CD4-positive, alpha-beta T cell treated with Interleukin-2 at 100 ng/mL for 4 hours (primary cell): ENCODE measurements at places on chromosomes 3 and 15.
A peak's percentile ranks its signal among the peaks of the same experiment; 100 is the strongest.

- no peak for DNase-seq
These were observed 66.0 kb downstream of the DCLK3 start for GRCh38 chr3:36698314-36698713.

- DNase-seq = peak; percentile 40
These were observed 62.8 kb downstream of the ISG20 start for GRCh38 chr15:88701561-88702095.

DNA sequence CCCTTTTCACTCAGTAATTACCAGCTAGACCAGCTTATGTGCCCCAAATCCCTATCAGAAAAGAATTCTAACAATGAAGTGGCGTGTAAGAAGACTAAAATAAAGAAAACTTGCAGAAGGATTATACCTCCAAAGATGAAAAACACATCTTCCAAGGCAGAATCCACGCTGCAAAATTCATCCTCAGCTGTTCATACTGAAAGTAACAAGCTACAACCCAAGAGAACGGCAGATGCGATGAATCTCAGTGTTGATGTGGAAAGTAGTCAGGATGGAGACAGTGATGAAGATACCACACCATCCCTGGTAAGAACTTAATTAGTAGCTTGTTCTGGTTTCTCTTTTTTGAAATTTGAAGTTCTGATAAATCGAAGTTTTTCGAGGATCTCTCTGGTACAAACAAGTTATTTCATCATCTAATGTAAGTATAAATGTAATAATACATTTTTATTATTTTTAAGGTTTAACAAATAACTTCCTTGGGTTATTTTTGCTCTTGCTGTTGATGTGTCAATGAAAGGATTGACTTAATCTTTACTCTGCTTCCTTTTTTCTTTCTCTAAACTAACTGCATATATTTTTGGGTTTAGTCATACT, 1.4 kb downstream of the WDR76 start:
- DNase-seq = peak; percentile 18

GRCh38 chr3:52715714-52716305, 9.9 kb downstream of the SPCS1 start:
- DNase-seq = no peak

- DNase-seq = no peak
These were observed 115.6 kb downstream of the SENP2 start for GRCh38 chr3:185701611-185702261.

DNA sequence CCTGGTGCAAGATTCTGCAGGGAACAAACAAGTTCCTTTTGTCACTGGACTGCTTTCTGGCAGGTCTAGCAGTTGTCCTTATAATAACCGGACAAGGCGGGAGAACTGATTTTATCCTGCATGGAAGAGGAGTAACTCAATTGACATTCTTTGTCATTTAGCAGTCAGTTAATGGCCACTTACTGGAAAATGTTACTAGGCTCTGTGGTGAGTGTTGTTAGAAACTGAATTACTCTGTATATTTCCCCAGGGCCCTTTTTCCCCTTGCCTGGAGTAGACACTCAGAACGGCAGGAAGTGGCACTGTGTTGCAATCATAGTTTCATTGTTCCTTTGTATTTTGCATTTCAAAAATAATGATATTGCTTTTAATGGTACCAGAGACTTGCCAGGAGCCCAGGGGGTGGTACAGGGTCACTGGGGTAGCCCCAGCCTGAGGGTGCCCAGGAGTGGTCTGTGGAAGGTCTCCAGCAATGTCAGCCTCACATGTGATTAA, 318.6 kb upstream of the LRRFIP2 start:
- DNase-seq = no peak

DNA sequence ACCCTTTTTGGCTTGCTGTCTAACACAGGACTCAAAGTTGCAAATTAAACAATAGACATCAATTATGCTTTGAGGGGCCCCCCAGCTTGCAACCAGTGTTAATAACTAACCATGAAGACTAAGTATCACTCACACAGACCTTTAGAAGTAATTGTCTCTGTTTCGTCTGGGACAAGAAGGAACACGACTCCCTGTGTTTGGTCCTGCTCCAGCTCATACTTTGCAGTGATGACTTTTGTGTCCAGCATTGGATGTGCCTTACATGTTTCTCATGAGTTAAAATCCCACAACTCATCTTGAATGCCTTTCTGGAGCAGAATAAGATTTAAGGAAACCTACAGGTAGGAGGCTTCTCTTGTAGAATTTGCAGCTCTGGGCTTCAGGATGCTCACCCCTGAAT, 53.1 kb downstream of the GMNC start:
- DNase-seq = no peak
